H1 (cell line): ENCODE measurements at places on chromosomes 6 and 20. TPM values are rescaled to one million over a fixed set of nuclear protein-coding genes. Genes with fewer than 3 reads are reported as not detected.

The RIPPLY2 gene
- 1.3 and 1.5 TPM in 2 replicates for polyA plus RNA-seq

The ADGB gene
- not detected in 2 replicates for polyA plus RNA-seq

The PROKR2 gene
- 7.7 and 9.5 TPM in 2 replicates for polyA plus RNA-seq

The PDSS2 gene
- 10.7 TPM in 2 replicates for polyA plus RNA-seq

The OR2B6 gene
- 0.26 and 0.46 TPM in 2 replicates for polyA plus RNA-seq

The MYLIP gene
- 20.8 and 21.1 TPM in 2 replicates for polyA plus RNA-seq

The MROH8 gene
- polyA plus RNA-seq = 0.67 and 0.86 TPM in 2 replicates

The NHLRC1 gene
- polyA plus RNA-seq = 0.55 and 0.57 TPM in 2 replicates

The HS3ST5 gene
- 1.2 and 3.7 TPM in 2 replicates for polyA plus RNA-seq

The MYL9 gene
- 26.8 and 33.6 TPM in 2 replicates for polyA plus RNA-seq

The ARMC12 gene
- polyA plus RNA-seq = 3.7 and 3.9 TPM in 2 replicates

The THBD gene
- polyA plus RNA-seq = 0.21 and 0.46 TPM in 2 replicates
